ENCODE measurements at places on chromosomes 1 and 21.

DNA sequence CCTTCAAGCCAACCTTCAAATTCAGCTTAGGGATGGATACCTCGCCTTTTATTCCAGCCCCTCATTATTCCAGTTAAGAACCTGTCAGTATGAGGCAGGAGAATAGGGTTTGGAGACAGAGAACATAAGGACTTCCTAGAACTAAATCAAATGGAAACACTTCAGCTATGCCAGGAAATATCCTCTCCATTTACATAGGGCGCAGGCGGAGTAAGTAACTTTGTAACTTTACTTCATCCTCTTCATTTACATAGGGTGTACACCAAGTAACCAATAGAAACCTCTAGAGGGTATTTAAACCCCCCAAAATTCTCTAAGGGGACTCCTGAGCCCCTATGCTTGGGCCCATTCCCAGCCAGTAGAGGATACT lies 75.4 kb upstream of the ATF3 start:
- no peak for DNase-seq

GRCh38 chr1:90856463-90857007 lies 139.4 kb upstream of the BARHL2 start:
- no peak for DNase-seq

- DNase-seq: peak; percentile 91
Measured at GRCh38 chr1:170562646-170563338, 30.8 kb downstream of the GORAB start.

- no peak for DNase-seq
Measured at GRCh38 chr21:42661688-42662429, 8.4 kb downstream of the PDE9A start.

- no peak for DNase-seq
Measured at GRCh38 chr1:11943619-11944018, 9.1 kb downstream of the PLOD1 start.

GRCh38 chr1:183812128-183812527 lies 7.2 kb downstream of the RGL1 start:
- no peak for DNase-seq

DNA sequence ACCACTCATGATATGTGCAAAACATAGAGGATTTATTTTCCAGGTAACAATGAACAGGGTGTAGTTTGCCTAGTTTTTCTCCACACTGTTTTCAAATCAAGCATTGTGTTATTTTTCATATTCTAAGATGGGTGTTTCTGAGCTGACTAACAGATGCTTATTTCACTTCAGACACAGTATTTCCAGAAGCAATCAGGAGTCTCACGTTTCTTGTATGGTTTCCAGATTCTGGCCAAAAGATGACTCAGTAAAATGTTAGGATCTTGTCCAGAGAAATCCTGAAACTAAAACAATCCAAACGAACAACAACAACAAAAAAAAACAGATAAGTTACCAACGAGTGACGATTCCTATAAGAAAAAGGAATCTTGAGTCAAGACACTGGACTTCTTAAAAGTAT lies 5.3 kb downstream of the UTS2 start:
- DNase-seq: peak; percentile 39

GRCh38 chr1:244863491-244864252 lies 671 bp downstream of the HNRNPU start:
- no peak for DNase-seq

- DNase-seq: no peak
Measured at GRCh38 chr1:3016641-3017439, 4.4 kb upstream of the ACTRT2 start.

- no peak for DNase-seq
Measured at GRCh38 chr21:45104560-45104959, 30.2 kb downstream of the ADARB1 start.

DNA sequence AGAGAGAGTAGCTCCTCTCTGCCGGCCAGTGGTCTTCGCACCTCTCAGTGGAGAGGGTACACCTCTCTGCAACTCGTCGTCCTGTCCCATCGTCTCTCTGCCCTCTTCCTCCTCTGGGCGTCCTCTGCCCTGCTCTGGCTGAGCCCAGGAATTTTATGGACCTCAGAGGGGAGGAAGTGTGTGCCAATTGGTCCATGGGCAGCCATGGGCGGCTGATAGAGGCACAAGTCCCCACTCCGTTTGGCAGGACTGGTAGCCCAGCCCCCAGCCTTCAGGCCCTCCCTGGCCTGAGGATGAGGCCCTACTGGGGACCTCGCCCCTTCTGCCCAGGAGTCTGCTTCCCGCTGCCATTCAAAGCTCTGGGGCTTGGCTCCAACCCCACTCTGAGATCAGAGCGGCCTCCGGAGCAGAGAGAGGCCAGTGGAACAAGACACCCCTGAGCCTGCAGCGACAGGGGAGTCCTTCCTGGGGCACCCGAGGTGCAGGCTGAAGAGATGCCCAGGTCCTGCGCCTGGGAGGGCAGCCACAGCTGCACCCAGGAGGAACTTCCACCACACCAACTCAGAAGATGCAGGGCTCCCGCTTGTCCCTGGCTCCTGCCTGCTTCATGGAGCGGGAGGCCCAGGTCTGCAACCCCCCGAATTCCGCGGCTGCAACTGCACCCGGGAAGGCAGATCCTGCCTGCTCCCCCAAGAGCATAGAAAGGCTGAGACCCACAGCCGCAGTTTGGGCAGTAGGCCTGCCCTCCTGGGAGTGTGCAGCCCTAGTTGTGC lies 659.9 kb downstream of the KCNT2 start:
- no peak for DNase-seq

GRCh38 chr1:35715568-35716002 lies 3.1 kb downstream of the C1orf216 start:
- peak; percentile 69 for DNase-seq

DNA sequence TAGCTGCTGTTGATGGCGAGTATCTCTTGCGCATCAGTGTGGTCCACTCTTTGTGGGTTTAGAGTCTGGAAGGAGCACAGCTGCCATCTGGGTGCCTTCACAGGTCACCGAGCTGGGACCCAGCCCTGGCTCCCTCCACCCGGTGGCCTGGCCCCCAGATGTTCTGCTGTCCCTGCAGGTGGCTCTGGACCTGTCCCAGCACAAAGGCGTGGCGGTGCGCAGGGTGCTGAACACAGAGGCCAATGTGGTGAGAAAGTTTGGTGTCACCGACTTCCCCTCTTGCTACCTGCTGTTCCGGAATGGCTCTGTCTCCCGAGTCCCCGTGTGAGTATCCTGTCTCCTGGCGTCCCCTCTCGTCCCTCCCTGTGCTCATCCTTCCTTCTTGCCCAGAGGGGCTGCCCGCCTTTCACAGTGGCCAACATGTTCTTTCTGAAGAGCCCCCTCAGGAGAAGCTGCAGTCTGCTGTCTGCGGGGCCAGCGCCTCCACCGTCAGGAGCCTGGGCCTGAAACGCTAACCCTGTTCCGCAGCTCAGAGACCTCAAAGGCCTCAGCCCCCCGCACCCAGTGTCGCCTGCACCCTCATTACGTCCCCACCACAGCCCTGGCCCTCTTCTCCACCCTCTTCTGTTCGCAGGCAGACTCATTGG lies 27.4 kb downstream of the QSOX1 start:
- no peak for DNase-seq

- DNase-seq: no peak
Measured at GRCh38 chr1:17023102-17023501, 11.4 kb upstream of the ATP13A2 start.

- DNase-seq: peak; percentile 31
Measured at GRCh38 chr1:179082999-179083335, 1.1 kb downstream of the TOR3A start.

DNA sequence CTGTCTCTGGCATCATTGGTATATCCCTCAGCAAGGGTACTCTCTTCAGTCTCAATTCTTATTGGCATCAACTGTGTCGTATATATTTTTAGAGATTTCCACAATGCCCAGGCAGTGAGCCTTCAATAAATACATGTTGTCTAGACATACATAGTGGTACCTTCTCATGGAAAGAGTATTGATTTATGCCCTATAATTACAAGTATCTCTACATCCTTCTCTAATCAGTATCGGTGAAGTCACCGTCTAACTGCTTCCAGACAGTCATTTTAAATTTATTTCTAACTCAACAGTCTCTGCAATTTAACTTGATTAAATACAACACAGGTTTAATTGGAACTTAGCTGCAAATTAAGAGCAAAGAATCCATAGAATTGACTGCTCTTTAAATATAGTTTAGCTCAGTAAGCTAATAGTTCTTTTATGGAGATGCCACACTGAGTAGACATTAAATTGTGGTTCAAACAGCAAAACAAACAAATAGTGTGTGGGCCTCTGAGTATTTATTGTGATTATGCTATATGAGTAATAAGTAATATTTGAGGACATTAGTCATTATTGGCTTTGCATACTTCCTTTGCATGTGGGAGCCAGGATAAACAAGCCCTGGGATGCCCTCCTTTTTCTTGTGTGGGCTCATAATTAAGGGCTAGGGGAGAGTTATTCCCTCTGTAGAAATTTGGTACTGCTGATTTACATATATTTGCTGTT lies 126.9 kb upstream of the DUSP10 start:
- peak; percentile 84 for DNase-seq

- no peak for DNase-seq
Measured at GRCh38 chr1:182620924-182621585, 16.9 kb upstream of the RGS16 start.

DNA sequence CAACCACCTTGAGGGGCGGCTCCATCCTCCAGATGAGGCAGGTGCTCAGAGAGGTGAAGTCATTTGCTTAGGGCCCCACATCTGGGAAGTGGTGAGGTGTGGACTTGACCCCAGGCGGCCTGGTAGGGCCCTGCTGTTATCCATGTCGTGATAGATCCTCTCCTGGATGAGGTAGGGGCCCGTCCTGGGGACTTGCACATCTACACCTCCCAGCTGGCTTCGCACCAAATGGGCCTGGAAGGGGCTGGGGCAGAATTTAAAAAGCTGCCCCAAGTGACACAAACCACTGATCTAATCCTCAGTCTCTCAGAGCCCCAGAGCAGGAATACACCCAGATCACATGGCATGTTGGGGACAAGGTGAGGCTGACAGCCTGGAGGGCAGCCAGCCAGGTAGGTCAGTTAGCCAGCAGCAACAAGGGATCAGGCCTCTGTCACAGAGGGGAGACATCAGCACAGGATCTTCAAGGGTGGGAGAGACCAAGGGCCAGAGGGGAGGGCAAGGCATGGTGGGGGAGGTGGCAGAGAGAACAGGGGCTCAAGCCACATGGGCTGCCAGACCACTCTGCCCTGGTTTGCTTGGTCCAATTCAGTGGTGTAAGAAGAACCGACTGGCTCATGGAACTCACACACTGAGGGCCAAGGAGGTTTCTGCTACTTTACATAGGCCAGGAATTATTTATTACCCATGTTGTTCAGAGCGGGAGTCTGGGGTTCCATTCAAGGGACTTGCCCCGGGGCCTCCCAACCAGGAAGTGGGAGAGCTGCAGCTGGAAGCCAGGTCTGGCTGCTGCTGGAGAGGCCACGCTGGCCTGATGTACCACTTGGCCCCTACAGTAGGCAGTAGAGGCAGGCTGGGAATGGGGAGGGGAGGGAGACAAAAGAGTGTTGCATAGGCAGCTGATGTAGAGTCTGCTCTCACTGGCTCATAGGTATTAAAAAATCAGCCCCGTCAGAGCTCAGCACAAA lies 12.1 kb downstream of the LRP8 start:
- no peak for DNase-seq

- peak; percentile 10 for DNase-seq
Measured at GRCh38 chr1:187490266-187490665, 661.5 kb downstream of the PLA2G4A start.

- peak; percentile 40 for DNase-seq
Measured at GRCh38 chr1:242017580-242018233, 18.8 kb upstream of the MAP1LC3C start.

DNA sequence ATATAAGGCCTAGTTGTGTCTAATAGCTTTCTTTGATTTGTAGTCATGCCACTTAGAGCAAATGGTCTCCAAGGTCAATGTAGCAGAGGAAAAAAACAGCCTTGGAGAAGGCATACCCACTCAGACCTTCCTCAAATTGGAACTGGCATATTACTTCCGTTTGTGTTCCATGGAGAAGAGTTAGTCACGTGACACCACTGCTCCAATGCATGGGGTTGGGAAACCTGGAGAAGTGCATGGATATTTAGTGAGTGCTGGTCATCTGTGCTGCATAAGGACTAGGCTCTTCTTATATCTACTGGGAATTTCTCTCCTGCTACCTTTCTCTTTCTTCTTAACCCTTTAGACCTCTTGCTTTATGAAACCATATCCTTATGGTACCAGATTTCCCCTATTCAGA lies 167.8 kb downstream of the BACH1 start:
- no peak for DNase-seq

DNA sequence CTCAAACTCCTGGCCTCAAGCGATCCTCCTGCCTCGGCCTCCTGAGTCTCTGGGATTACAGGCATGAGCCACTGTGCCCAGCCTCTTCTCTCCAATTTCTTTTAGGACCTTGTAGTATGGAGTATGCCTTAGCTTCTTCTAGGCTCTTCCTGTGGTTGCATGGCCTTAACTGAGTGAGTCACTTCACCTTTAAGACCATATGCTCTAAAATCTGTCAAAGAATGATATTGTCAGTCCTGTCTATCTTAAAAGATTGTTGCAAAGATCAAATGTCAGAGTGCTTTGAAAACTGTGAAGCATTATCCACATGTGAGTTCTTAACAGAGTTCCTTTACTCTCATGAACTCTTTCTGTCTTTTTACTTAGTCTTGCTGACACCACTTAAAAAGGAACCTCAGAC lies 37.2 kb downstream of the ATP2B4 start:
- no peak for DNase-seq

GRCh38 chr21:15645830-15646229 lies 84.0 kb upstream of the USP25 start:
- DNase-seq: no peak

GRCh38 chr1:32848354-32849063 lies 22.2 kb downstream of the FNDC5 start:
- DNase-seq: no peak

DNA sequence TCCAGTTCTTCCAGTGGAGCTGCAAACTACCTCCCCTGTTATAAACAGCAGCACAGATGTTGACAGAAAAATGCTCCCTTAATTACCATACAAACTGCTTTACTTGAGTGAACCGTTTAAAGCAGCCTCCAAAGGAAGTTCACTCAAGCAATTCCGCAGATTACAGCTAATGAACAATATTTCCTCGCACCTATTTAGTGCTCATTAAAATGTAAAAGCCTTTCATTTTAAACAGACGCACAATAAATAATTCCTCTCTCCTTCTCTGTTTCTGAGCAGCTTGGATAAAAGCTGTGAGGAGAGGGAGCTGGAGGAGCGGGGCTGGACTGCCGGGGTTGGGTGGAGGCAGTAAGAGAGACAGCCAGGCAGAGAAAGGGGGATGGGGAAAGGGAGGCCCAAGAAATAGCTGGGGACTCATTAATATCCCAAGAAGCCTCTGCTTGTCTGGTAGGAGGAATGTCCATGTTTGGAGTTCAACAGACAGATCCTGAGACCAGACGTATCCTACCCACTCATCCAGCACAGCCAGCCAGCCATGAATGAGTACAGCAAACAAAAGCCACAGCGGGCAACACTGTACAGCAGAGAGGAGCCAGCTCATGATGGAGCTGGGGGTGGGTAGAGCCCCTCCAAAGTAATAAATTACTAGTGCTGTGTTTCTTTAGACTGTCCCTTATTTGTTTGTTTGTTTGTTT lies 227.7 kb downstream of the GPATCH2 start:
- no peak for DNase-seq

DNA sequence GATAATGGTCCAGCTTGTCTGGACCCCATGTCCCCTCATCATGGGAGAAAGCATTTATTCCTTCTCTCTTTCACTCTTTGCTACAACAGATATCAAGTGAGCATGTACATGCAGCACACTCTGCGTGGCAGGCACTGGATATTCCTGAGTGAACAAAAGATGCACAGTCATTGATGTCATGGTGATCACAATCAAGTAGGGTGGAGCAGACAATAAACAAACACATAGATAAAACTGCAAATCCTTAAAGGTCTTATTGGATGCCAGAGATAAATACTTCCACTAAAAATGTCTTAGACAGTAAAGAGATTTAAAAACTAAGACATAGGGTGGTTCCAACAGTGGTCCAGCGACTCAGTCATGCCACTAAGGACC lies 178.0 kb downstream of the ZC3H11B start:
- DNase-seq: no peak

Measured in fibroblast of skin of abdomen (primary cell).